ENCODE measurements at places on chromosomes 13 and 19.

GRCh38 chr19:30870876-30871275 lies 478.4 kb downstream of the TSHZ3 start:
- no peak for DNase-seq

DNA sequence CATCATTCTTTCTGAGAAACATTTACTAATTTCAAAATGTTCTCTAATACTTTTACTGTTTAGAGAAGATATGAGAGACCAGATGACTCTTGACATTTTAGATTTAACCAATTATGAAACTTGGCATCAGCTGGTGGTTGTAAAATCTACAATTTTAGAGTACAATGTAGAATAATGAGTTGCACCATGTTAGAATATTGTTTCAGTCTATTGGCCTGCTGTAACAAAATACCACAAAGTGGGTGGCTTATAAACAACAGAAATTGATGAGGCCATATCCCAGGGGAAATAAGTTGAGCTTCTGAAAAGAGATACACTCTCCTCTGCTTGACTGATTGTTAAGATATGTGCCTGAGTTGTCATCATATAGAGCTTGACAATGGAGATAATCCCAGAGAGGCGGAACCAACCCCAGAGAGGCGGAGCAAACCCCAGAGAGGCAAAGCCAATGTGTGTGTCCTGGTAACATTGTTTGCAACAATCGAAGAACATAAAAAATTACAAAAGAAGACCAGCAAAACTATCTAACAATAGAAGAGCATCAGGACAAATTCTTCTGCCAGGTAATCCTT lies 373.0 kb upstream of the SLITRK1 start:
- DNase-seq, result no peak

- DNase-seq, result no peak
These were observed 1608.8 kb downstream of the OLFM4 start for GRCh38 chr13:54637366-54637765.

DNA sequence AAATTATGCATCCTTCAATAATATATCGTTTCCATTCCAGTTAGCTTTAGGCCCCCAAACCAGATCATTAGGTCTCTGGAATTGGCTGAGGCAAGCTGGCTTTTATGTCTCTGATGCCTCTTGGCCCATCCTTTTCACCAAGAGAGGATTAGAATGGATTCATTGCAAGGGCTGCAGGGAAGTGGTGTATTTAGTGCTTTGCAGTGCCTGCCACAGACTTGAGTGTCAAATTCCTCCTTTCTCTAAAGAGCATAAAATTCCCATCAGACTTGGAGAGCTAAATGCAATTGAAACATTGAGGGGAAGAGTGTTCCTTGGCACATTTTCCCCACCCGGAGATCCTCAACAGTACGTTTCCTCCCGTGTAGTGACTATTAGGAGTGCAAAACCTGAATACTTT lies 302.6 kb downstream of the ATP8A2 start:
- DNase-seq, result no peak

DNA sequence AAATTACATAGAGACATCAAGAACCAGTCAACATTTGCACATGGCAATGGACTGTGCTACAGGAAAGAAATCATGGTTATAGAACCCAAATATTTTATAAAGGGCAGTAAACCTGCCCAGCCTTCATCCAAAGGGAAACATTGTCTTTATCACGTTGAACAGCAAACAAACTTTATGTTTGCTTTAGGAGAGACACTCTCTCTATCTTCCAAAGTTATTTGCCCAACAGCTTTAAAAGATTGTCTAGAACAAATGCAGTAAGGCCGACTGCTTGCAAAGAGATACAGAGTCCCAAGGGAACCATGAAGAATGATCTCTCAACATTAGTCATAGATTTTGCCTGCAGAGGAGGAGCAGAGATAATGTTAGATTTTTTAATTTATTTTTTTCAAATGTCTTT lies 1323.5 kb upstream of the SLC10A2 start:
- DNase-seq, result no peak

- DNase-seq, result peak; percentile 19
These were observed 46.5 kb downstream of the LYL1 start for GRCh38 chr19:13056052-13056660.

DNA sequence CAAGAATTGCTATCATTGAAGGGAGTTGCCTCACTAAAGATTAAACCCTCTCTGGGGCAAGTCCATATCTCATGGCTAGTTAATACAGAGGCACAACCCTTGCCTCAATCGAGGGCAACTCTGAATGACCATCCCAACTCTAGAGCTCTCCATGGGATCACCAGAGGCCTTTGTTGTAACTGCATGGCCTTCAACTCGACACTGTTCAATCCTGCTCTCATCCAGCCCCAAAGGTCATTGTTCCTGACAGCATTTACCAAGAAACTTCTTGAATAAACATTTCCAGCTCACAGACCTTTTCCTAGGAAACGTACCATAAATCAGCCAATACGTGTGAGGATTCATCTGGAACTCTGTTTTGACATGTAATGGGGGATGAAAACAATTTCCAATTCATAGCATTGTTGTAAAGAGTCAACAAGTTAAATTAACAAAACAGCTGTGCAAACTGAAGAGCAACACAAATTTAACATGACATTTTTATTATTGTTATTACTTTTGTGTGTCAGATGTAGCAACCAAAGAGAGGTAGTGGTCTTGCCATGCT lies 452.7 kb downstream of the SUCLA2 start:
- no peak for DNase-seq

DNA sequence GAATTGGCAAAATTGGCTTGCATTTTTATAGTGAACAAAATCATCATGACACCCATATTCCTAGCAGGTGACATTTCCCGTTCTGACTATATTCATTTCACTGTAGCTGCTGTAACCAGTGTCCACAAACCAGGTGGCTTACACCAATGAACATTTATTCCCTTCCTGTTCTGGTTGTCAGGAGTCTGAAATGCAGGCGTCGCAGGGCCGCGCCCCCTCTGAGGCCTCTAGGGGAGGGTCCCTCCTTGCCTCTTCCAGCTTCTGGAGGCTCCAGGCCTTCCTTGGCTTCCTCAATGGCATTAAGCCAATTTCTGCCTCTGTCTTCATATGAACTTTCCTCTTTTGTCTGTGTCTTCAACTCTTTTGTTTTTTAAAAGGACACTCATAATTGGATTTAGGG lies 6.5 kb upstream of the RLN3 start:
- no peak for DNase-seq

DNA sequence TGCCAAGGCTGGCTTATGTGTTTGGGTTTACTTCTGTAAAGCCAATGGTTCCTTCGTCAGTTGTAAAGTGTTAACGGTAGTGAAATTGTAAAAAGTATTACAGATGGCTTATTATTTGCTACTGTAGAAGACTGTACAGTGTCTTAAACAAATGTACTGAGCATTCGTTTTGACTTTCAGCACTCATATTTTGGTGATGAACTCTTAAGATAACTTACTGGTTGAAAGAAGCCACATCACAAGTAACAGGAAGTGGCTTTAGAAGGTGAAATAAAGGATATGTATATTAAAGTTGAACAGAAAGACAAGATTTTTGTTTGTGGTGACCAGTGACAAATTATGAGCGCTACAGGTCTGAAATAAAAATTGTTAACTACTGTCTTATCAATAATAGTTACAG lies 64.2 kb downstream of the URI1 start:
- no peak for DNase-seq

DNA sequence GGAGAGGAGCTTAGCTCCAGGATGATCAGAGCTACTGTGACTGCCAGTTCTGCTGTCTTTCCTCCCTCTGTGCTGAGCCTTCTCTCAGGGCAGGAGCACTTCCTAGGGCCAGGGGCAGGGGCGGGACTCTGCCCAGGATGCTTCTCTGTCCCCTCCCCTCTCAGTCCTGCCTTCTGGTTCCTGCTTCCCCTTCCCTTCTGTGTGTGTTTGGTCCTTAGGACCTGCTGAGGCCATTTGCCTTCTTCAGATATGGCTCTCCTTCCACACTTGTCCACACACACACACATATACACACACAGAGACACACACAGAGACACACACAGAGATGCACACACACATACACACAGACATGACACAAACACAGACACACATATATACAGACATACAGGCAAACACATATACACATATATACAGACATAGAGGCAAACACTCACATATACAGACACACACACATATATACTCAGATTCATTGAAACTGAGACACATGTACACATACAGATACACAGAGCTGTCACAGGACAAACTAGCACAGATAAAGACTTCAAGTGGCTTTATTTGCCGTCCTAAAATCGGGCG lies 22.0 kb upstream of the CD177 start:
- no peak for DNase-seq

DNA sequence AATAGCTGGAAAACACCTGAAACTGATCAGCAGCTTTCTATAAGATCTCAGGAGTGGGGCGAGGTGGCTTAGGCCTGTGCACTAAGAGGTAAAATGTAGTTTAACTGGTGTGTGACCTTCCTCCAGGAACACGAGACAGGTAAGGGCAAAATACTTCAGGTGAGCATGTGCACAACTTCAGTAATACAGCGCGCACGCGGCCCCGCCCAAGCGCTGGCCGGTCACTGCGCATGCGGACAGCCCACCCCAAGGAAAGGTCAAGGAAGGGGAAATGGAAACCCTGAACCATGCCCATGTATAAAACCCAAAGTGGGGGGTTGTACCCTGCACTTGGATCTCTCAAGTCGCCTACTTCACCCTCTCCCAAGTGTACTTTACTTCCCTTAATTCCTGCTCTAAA lies 49.4 kb upstream of the ARHGEF7 start:
- DNase-seq, result no peak

DNA sequence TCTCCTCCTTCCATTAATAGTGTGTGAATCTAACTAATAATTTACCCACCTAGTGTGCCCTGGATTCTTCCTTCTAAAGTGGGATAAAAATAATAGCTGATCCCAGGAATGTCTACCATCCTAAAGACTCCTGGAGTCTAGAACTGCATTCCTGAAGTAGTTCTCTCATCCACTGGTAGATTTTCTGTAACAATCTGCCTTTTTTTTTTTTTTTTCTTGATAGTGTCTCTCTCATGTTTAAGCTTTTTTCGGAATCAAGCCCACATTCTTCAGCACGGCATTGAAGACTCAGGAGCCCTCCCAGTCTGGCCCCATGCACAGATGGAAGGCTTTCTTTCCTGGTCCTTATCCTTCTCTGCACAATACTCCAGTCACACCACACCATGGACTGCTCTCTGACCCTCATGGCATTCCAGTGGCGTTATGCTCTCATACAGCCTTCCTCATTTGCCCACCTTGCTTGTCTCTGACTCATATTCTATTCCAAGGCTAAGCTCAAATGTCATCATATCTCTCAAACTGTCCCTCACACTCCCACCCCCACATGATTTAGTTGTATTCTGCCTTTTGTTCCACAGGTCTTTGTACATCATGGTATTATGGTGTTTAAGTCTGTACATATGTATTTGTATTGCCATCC lies 68.7 kb upstream of the FRY start:
- no peak for DNase-seq

DNA sequence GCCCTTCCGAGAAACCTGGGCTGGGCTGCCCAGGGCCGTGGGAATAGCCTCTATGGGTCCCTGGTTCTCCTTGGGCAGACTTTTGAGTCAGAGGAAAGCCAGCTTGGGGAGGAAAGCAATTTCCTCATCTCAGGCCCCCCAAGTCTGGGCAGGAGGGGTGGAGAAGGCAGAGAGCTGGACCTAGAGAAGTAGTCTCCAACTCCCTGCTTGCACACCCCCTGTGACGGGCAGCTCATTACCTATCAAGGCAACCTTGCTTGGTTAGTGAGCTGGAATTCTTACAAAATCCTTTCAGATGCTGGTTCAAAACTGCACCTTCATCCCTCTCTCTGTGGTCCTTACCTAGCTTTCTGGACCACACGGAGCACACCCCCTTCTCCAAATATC lies 33.9 kb downstream of the ACTL9 start:
- no peak for DNase-seq

DNA sequence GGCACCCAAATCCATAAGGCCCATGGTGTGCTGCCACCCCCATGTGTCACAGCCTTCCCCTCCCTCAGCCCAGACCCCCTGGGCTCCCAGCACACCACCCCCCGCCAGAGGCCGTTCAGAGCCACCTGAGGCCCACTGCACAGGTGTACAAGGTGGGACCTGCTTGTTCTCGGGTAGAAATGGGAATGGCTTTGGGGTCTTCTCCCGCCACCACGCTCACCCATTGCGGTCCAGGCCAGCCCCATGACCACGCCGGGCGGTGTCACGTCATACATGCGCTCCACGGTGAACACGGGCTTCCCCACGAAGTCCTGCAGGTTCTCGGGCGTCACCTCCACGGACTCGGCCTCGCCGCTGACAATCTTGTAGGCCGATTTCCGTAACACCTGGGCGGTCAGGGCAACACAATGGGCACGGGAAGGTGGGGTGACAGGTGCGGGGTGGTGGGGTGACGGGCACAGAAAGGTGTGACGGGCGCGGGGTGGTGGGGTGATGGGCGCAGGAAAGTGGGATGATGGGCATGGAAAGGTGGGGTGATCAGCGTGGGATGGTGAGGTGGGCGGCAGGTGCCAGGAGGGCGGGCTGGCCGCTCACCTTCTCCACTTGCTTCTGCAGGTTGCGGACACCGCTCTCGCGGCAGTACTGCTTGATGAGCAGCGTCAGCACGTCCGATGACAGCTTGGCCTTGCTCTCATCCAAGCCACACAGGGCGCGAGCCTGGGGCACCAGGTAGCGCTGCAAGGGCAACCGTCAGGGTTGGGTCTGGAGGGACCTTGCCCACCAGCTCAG lies 4.3 kb downstream of the RPL36 start:
- no peak for DNase-seq

DNA sequence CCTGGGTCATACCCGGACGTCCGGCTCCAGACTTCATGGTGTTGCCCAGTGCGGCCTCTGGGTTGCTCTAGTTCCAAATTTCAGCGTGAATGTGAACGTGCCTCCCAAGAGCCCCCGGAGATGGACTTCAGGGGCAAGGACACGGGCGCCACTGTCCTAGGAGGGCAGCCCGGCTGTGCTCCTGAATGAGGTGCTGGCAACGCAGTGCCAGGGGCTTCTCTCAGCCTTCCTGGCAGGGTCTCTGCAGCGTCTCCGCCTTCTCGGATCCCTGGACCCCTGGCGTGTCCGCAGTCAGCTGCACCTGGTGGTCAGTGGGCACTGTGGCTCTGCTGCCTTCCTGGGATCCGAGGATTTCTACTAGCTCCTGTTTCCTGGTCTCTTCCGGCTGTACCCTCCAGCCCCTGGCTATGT lies 101.7 kb upstream of the MCF2L start:
- DNase-seq, result no peak

- no peak for DNase-seq
These were observed 52.0 kb downstream of the DIAPH3 start for GRCh38 chr13:60111691-60112090.

- no peak for DNase-seq
These were observed 48.0 kb upstream of the IPO5 start for GRCh38 chr13:97905517-97905916.

GRCh38 chr19:3107658-3108057 lies 13.5 kb downstream of the GNA11 start:
- DNase-seq, result no peak

- no peak for DNase-seq
These were observed 54.6 kb upstream of the KCTD4 start for GRCh38 chr13:45255247-45255987.
